ENCODE measurements at places on chromosomes 2 and 18.
A peak's percentile ranks its signal among the peaks of the same experiment; 100 is the strongest.

DNA sequence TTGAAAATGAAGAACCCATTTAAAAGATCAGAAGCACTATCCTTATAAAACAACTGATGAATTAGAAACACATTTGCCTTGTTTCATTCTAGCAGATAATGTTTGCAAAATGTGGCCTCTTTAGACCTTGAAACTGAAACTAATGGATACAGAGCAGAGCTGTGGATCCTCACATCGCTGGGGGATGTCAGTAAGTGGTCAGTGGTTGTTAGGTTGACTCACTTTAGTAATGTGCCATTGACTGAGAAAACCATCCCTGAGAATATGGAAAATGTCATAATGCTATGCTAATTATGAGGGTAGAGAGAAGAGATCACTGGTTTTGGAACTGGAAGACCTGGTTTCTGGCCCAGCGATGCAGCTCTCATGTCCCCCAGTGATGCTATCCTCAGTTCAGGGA is 176.7 kb downstream of the MYO1B start:
- DNase-seq: no peak

- DNase-seq: no peak
These were observed 87.8 kb downstream of the DIS3L2 start for GRCh38 chr2:232049350-232049749.

GRCh38 chr2:11375025-11375688 is 30.7 kb upstream of the ROCK2 start:
- no peak for DNase-seq

- DNase-seq: no peak
These were observed 63.8 kb downstream of the TMEM237 start for GRCh38 chr2:201579536-201579935.

GRCh38 chr2:145751629-145752028 is 1231.7 kb upstream of the ZEB2 start:
- DNase-seq: no peak

GRCh38 chr2:74142340-74142739 is 5.4 kb downstream of the BOLA3 start:
- DNase-seq: no peak

DNA sequence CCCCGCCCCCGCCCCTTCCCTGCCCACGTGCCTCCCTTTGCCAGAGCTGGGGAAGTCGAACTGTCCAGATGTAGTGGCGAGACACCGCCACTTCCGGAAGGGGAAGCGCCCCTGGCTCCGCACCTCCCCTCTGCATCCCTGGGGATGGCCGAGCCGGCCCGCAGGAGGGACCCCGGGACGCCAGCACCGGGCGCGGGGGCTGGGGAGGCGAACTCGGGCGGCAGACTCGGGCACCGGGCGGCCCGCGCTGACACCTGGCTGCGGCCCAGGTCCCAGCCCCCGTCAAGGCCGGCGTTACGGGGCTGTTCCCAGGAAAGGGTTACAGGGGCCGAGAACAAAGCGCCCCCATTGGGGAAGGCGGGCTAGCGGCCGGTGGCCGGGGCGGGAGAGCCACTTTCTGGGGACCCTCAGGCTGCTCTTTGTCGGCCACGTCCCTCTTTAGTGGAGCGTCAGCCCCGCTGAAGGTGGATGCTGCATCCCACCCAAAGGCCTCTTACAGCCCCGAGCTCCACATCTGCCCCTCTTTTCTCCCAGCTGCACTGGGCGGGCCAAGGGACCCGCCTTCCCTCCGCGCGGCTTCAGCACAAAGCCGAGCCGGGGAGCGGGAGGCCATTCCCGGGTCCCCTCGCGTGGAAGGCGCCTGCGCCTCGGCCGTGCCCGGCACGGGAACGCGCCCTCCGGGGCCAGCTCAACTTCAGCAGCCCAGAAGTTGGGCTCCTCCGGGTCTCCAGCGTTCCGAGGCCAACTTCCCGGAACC is 1.3 kb downstream of the SDC1 start:
- no peak for DNase-seq

- no peak for DNase-seq
These were observed 5.4 kb upstream of the HPCAL1 start for GRCh38 chr2:10297191-10297830.

DNA sequence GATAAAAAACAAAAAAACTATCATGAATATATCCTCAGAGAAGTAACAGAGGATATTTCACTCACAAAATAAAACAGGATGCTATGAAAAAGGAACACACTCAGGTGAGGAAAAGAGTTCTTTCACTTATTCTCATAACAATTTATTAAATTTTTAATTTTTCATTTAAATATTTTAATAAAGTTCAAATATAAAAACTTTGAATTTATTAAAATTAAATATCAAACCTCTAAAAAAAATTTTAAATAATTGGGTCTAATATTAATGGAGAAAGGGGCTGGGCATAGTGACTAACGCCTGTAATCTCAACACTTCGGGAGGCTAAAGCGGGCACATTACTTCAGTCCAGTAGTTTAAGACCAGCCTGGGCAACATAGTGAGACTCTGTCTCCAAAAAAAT is 10.1 kb downstream of the THADA start:
- DNase-seq: no peak

- no peak for DNase-seq
These were observed 100.4 kb upstream of the DDX18 start for GRCh38 chr2:117714110-117714509.

GRCh38 chr2:120863146-120863545 is 127.5 kb downstream of the GLI2 start:
- no peak for DNase-seq

DNA sequence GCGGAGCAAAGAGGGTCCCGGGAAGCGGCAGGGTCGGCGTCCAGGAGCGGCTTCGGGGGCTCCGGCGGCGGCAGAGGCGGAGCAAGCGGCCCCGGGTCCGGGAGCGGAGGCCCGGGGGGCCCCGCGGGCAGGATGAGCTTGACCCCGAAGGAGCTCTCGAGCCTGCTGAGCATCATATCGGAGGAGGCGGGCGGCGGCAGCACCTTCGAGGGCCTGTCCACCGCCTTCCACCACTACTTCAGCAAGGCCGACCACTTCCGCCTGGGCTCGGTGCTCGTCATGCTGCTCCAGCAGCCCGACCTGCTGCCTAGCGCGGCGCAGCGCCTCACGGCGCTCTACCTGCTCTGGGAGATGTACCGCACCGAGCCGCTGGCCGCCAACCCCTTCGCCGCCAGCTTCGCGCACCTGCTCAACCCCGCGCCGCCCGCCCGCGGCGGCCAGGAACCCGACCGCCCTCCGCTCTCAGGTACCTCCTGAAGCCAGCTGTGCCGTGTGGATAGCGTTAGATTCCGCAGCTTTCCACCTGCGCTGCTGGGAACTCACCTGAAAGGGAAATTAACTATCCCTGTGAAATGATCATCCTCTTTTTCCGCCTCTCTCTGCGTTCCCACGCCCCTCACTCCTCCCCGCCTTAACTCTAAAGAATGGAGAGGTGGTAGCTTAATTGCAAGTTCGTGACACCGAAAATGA is 472 bp downstream of the CNOT11 start:
- peak; percentile 71 for DNase-seq

- DNase-seq: no peak
These were observed 35.5 kb downstream of the GKN2 start for GRCh38 chr2:68917034-68917718.

- DNase-seq: no peak
These were observed 1459.8 kb upstream of the ACVR2A start for GRCh38 chr2:146385031-146385430.

DNA sequence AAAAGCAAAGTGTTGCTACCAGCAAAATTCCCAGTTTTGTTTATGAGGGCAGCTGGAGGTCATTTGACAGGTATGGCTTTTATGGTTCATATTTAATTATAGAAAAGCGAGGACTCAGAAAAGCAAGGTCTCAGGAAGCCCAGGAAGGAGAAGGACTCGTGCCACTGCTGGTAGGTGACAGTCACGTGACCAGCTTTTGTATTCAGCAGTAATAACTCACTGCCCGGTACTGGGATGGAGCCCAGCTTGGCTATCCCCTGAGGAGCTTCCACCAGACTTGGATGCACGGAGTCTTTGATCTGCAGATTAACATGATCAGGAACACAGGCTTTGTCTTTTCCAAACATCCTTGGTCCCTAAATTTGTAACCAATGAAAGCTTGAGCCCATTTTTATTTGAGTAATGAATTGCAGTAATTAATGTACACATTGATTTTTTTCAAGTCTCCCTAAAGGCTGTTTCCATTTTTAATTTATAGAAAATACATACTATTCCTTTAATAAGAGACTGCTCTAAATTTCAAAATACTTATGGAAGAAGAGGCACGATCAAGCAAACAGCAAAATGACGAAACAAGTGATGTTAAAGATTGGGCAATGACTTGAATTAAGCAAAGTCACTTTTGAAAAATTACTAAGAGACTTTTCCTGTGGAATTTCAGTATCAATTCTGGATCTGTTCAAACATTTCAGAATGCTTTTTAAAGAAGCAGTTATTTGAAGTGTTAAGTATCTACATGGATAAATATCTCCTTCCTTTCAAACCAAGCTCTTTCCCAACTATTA is 251.7 kb upstream of the HNRNPA3 start:
- no peak for DNase-seq

DNA sequence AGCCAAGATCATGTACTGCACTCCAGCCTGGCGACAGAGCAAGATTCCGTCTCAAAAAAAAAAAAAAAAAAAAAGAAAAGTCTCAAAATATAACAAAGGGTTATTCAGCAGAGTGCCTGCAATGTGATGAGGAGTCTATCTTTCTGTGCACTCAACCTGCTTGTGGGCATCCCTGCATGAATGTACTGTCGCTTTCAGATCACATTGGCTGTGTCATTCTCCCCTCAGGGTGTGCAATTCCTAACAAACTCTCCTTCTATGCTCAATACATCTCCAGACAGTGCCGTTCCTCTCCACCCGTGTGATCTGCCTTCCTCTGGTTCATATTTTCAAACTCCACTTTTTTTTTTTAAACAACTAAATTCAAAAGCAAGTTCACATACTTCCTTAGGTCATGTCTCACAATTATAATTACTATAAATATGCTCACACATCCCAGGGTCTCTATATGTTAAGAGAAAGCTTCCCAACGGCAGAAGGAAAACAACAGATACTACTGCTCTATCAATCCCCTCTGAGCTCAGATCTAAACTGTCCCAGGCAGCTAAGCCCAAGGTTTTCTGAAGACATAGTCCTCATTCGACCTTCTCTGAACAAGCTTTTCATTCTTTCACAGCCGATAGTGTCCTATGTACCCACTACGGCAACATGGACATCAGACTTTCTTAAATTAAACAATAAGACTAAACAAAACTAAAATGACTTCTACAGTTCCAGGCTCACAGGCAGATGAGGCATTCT is 35.2 kb downstream of the PTMA start:
- DNase-seq: no peak

GRCh38 chr2:45843136-45843535 is 191.7 kb downstream of the PRKCE start:
- DNase-seq: no peak

DNA sequence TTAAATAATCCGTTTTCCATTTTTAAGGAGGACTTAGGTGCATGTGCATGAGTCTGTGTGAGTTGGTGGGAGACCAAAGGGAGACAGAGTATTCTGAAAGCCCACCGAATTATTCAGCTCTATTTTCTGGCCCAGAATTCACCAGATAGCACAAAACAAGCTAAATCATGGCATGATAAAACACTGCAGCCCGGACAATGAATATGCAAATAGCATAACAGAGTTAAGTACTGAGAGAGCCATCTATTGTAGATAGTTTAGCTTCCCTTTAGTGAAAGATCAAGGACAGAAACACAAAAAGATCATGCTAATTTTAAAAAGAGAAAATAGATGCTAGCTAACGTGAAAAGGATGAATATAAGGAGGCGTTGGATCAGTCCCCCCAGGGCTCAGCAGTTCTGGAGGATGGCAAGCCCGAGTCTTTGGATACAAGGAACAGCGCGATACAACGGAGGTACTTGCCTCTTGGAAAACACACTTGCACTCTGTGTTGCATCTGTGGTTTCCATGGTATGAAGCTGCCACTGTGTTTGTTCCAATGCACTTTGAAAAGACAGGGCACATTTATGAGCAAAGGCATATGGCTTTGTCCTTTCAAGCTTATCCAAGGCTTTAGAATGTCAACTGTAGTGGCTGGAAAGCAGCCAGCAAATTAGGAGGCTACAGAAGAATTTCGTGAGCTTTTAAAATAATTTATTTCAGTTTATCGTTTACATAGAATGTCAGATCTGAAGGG is 119.9 kb downstream of the LYPD1 start:
- DNase-seq: no peak

GRCh38 chr2:152620208-152620607 is 97.1 kb downstream of the PRPF40A start:
- no peak for DNase-seq

GRCh38 chr2:54671875-54672589 is 51.4 kb upstream of the EML6 start:
- no peak for DNase-seq

DNA sequence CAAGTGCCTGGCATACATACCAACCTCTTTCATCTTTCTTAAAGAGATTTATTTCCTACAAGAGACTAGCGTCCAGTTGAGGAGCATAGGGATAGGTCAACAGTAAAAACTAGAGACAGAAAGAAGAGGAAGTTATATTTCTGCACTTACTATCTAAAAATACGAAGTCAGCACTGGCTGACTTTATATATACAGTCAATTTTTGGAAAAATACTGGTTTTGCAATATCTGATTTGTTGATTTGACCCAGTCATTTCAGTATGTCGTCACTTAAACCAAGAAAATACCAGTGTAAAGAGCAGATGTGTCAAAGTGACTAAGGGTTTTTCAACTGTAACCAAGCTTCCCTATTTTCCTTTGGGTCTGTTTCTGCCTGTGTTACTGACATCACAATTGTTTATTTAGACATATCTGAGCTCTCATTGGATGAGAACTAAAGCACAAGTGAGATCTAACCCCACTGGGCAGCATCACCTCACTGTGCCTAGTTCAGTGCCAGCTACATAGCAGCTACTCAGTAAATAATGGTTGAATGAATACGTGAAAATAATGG is 23.0 kb downstream of the CYTIP start:
- DNase-seq: no peak

DNA sequence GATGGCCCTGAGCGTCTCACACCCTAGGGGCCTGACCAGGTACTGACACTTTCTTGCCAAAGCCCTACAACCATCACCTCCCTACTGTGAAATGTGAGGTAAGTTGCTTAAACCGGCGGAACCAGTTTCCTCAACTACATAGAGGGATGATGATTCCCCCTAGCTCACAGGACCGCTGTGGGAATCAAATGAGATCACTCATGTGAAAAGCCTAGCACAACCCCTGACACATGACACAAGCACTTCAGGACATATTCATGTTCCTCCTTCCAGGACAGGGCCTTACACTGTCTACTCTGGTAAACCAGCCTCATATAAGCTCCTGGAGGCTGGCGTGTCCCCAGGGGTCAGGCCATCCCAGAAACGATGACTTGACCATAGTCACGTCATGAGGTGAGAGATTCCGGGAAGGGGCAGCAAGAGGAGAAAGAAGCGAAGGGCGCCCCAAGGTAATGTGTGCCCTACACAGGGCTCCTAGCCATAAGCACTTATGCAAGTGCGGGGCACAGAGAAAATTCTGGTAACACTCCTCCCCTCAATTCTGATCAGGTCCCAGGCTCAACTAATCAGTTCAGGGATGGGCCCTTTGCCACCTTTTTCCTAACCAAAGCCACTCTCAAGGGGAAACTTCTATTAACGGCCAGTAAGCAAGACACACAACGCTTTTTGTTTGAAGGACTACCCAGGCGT is 49.5 kb downstream of the C2orf42 start:
- DNase-seq: peak; percentile 68
